ENCODE measurements at places on chromosomes 2 and 18.

GRCh38 chr18:39780774-39781173, 2174.3 kb upstream of the PIK3C3 start:
- no peak for DNase-seq

GRCh38 chr2:171522052-171522787, at the start of gene CYBRD1:
TSS of gene CYBRD1 (plus strand) at chr2:171522474. CDS start at chr2:171522546, 72 bp downstream.
- DNase-seq = no peak

GRCh38 chr2:200469708-200470211, 40.1 kb downstream of the KCTD18 start:
- no peak for DNase-seq

GRCh38 chr2:72980535-72981217, 63.4 kb downstream of the EMX1 start:
- DNase-seq = peak; percentile 70

GRCh38 chr2:181876614-181877063, 14.9 kb upstream of the ITPRID2 start:
- DNase-seq = peak; percentile 36

DNA sequence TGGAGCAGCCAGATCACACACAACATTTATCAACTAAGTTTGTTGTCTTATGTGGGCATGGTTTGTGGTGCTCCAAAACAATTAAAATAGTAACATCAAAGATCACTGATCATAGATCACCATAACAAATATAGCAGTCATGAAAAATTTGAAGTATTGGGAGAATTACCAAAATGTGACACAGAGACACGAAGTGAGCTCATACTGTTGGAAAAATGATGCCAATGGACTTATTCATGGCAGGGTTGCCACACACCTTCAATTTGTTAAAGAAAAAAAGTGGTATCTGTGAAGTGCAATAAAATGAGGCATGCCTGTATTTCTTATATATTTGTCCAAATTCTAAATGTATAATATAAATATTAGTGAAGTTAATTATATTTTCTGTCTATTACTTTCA, 42.9 kb upstream of the CABYR start:
- no peak for DNase-seq

GRCh38 chr18:67865400-67865799, 348.9 kb upstream of the DSEL start:
- no peak for DNase-seq

GRCh38 chr2:142332196-142332595, 201.4 kb upstream of the LRP1B start:
- no peak for DNase-seq

GRCh38 chr2:36807223-36807886, 110.8 kb downstream of the VIT start:
- DNase-seq = no peak

GRCh38 chr2:129301431-129301913, 678.0 kb upstream of the RAB6C start:
- no peak for DNase-seq

DNA sequence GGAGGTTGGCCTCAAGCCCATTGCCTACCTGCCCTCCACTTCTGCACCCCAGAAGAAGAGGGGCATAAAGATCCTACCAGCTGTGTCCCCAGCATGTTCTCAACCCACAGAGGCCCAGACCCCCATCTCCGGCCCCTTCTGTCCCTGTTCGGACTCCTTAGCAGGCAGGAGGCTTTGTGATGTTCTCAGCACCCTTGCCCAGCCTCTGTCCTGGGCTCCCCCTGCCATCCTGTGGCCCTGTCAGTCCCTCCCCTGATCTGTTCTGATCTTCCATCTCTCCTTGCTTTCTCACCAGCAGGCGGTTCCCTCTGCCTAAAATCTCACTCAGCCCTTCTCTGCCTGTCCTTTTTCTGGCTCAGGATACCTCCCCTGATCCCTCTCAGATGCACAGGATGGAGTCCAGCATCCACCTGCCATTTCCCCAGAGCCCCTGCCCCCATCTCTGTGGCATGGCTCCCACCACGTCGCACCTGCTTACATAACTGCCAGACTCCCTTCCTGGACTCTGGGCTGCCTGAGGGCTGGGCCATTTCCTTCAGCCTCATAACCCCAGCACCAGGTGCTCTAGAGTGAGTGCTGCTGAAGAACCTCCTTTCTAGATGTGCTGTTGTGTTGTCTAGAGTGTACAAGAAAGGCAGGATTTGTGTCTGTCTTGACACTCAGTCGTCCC, 134.0 kb downstream of the CTIF start:
- no peak for DNase-seq

DNA sequence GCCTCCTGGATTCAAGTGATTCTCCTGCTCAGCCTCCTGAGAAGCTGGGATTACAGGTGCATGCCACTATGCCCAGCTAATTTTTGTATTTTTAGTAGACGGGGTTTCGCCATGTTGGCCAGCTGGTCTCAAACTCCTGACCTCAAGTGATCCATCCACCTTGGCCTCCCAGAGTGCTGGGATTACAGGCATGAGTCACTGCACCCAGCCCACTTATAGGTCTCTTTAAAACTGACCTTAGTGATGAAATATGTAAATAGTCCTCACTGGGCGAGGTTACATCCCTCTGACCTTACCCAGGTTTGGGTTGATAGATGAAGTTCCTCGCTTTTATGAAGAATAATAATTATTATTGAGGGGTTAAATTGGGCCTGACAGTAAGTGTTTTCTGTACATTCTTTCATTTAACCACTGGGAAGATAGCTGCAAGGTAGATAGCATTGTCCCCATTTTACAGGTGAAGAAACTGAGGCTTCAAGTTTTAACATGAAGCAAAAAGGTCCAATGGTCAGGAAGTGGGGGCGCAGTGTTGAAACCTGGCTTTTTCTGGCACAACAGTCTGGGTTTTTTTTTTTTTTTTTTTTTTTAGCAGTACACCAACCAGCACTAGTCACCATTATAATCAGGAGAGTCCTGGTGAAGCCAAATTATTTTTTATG, 174.8 kb upstream of the EPAS1 start:
- DNase-seq = no peak

DNA sequence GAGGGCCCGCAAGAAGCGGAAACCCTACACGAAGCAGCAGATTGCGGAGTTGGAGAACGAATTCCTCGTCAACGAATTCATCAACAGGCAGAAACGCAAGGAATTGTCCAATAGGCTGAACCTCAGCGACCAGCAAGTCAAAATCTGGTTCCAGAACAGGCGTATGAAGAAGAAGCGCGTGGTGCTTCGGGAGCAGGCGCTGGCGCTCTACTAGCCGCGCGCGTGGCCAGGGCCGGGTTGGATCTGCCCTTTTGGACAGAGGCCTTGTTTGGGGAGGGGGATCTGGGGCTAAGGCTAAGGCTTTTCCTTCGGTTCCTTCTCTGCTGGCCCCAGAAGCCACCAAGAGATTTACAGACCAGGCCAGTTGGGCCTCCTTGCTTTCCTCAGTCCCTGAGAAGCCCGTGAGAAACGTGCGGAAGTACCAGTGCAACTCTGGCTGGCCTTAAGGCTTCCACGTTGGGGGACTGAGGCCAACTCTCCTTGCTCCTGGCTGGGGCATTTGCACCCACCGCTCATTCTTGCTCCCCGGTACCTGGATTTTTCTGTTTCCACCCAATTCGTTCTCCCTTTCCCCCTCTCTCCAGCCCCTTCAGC, 1.0 kb downstream of the HOXD12 start:
- DNase-seq = no peak

DNA sequence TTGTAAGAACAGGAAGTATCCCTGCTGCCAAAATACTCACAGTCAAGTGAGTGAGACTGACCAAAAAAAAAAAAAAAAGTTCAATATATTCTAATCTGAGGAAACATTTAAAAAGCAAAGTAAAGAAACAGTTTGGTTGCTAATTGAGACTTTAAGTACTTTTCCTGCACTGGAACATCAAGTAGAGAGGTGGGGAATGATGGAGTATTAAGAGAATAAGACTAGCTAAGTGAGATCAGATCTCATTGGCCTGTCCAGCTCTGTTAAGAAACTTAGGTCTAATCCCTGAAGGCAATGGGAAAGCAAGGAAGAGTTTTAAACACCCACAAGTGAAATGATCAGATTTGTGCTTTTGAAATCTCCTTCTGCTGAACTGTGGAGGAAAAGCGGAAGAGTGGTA, 27.8 kb upstream of the MAP4K3 start:
- no peak for DNase-seq

GRCh38 chr2:29562896-29563295, 358.5 kb downstream of the ALK start:
- no peak for DNase-seq

DNA sequence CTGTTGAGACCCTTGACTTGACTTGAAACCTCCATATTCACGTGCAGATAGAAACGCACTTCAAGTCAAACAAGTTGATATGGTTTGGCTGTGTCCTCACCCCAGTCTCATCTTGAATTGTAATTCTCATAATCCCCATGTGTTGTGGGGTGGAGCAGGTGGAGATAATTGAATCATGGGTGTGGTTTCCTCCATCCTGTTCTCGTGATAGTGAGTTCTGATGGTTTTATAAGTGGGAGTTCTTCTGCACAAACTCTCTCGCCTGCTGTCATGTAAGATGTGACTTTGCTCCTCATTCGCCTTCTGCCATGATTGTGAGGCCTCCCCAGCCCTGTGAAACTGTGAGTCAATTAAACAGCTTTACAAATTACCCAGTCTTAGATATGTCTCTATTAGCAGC, 21.4 kb downstream of the SLC3A1 start:
- no peak for DNase-seq

DNA sequence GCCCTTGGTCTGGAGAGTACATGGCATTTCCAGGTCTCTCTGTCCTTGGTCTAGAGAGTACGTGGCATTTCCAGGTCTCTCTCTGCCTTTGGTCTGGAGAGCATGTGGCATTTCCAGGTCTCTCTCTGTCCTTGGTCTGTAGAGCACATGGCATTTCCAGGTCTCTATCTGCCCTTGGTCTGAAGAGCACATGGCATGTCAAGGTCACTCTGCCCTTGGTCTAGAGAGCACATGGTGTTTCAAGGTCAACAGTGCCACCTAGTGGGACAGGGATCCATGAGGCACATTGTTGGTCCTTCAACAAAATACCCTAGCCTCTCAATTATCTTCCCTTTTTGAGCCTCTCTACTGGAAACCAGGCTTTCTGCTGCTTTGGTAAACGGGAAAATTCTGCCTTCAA, 250.2 kb downstream of the OTX1 start:
- no peak for DNase-seq

DNA sequence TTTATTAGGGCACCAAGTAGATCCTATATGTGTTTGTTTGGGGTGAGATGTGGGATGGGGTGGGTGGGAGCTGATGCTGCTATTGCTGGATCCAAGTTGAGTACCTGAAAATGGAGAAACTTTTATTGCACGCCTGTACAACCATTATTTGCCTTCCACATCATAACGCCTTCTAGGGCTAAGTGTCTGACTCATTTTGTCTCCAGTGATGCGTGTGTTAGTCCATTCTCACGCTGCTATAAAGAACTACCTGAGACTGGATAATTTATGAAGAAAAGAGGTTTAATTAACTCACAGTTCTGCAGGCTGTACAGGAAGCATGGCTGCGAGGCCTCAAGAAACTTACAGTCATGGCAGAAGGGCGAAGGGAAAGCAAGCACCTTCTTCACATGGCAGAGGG, 58.2 kb downstream of the KDM3A start:
- no peak for DNase-seq
